ENCODE measurements at places on chromosomes 2 and 18. TPM values are rescaled to one million over a fixed set of nuclear protein-coding genes. Genes with fewer than 3 reads are reported as not detected.

Gene RAB6C
- polyA plus RNA-seq = 0.18 TPM

Gene CCDC148
- polyA plus RNA-seq = 8.4 TPM

Gene ZBTB7C
- polyA plus RNA-seq = 12.6 TPM

Gene HOXD12
- 0.41 TPM for polyA plus RNA-seq

Gene RND3
- polyA plus RNA-seq = 47.9 TPM

Gene CCDC150
- polyA plus RNA-seq = 31.4 TPM

Gene RGPD3
- polyA plus RNA-seq = 0.46 TPM

Gene SLC19A3
- 7.8 TPM for polyA plus RNA-seq

Gene GPR35
- 3.3 TPM for polyA plus RNA-seq

Gene ANKRD39
- 12.0 TPM for polyA plus RNA-seq

Data from left renal cortex interstitium (tissue), 4 donors.